ENCODE measurements at places on chromosomes 1 and 21. TPM values are rescaled to one million over a fixed set of nuclear protein-coding genes. Genes with fewer than 3 reads are reported as not detected.

COL6A1 gene
- total RNA-seq, result 1,582 TPM

SEC16B gene
- total RNA-seq, result 0.76 TPM

ATXN7L2 gene
- 6.8 TPM for total RNA-seq

TBX19 gene
- 3.5 TPM for total RNA-seq

THEM4 gene
- 11.8 TPM for total RNA-seq

SLAMF8 gene
- total RNA-seq, result not detected

VANGL1 gene
- total RNA-seq, result 16.7 TPM

HMGCS2 gene
- total RNA-seq, result not detected

ARHGEF11 gene
- 42.7 TPM for total RNA-seq

HES3 gene
- not detected for total RNA-seq

RIPPLY3 gene
- 0.21 TPM for total RNA-seq

AGMAT gene
- total RNA-seq, result 0.19 TPM

DNA sequence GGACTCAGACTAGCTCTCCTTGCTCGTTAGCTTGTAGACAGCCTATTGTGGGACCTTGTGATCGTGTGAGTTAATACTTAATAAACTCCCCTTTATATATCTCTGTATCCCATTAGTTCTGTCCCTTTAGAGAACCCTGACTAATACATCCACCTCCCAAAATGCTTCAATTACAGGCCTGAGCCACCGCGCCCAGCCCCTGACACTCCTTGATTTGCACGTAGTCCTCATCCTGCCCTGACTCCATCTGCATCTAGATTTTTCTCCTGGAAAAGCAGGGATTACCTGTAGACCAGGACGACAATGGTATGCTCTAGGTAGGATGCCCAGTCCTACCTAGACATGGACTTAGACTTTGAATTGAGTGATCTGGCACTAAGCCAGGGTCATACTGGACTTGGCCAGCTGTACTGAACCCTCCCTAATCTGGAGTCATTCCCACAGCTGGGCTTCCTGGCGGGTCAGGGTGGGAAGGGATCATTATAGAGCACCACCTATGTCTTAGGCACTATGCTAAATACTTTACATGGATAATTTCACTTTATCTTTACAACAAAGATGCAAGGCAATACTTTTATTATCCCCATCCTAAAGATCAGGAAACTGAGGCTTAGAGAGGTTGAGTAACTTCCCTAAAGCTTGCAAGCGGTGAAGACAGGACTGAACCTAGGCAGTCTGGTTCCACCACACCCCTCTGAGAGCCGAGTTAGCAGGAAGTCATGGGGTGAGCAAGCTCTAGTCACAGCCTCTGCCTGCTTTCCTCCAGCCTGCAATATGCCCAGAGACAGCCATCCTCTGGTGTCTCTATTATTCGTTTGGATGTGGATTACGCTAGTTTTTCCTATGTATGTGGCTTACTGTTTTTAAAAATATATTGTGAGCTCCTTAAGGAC lies 89.4 kb downstream of the DTL start:
- H3K36me3 ChIP-seq, result no peaks in the 10 kb centered on the region
- H3K4me1 ChIP-seq, result peaks cover 5% of the 10 kb centered on the region
- no peak for DNase-seq
- no peak overlapping the region for H3K27ac ChIP-seq
- no peaks in the 10 kb centered on the region for H3K27me3 ChIP-seq

DNA sequence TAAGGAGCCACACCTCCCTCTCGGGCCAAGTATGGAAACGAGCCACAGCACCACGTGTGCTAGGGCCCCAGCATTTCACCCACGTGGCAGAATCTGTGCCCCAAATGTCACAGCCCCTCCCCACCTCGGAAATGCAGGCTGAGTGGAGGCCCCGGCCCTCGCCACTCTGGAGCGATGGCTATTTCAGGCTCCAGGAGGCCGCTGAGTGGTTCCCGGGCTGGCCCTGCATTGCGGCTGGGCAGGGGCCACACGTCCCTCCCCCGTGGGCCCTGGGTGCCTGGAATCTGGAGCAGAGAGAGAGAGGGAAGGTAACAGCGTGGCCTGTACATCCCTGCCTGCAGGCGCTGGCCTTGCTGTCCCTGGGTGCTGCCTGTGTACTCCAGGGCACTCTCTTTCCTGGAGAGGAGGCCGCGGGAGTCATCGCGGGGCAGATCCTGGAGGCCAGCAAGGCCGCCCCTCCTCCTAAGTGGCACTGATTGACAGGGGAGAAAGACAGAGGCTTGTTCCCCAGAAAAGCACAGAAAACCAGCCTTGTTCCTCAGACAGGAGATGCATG lies 68.0 kb upstream of the TRAPPC10 start:
- no peaks in the 10 kb centered on the region for H3K27me3 ChIP-seq
- H3K4me3 ChIP-seq, result no peak overlapping the region
- H3K36me3 ChIP-seq, result peaks cover 8% of the 10 kb centered on the region
- no peak overlapping the region for H3K27ac ChIP-seq
- DNase-seq, result no peak

DNA sequence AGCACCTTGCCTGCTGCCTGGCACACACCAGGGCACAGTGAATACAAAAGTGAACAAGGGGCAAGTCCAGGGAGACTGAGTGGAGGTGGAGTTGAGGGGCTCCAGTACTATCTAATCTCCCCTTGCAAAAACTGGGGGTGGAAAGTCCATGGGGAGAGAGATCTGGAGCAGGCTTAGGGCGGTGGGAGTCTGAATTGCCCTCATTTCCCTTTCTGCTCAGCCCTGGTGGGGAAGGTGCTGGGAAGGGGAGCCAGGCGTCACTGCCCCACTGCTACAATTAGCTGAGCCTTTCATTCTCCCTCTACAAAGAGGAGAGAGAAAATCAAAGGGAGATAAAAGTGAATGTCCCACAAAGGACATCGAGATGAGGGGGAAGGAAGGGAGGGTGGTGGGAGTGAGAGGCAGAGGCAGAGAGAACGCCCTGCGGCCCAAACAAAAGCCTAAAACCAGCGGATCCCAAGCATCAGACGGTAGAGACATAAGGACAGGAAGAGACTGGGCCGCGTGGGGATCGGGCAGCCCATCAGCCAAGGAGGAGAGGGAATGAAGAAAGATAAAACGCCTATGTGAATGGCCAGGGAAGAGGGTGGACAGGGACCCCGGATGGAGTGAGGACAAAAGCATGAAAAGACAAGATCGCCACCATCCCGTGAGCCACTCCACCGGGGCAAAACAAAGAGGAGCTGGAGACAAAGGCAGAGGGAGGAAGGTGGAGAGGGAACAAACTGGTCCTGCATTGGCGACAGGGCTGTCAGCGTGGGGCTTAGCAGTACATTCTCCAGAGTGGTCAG lies 46.8 kb upstream of the SOX13 start:
- no peak overlapping the region for H3K4me3 ChIP-seq
- H3K27ac ChIP-seq, result no peak overlapping the region
- H3K27me3 ChIP-seq, result peaks cover 42% of the 10 kb centered on the region
- no peaks in the 10 kb centered on the region for H3K36me3 ChIP-seq
- no peaks in the 10 kb centered on the region for H3K4me1 ChIP-seq

GRCh38 chr1:106254748-106255147 lies 801.7 kb upstream of the PRMT6 start:
- no peak overlapping the region for H3K27ac ChIP-seq
- no peak overlapping the region for H3K4me3 ChIP-seq
- no peak for DNase-seq
- H3K27me3 ChIP-seq, result no peaks in the 10 kb centered on the region
- H3K4me1 ChIP-seq, result no peaks in the 10 kb centered on the region

- no peak overlapping the region for H3K4me3 ChIP-seq
- no peaks in the 10 kb centered on the region for H3K27me3 ChIP-seq
- peaks cover 55% of the 10 kb centered on the region for H3K36me3 ChIP-seq
- no peak overlapping the region for H3K27ac ChIP-seq
Observed at GRCh38 chr21:43681650-43682049, 22.3 kb downstream of the RRP1B start.

GRCh38 chr1:42674214-42674613 lies 8.0 kb upstream of the YBX1 start:
- DNase-seq, result no peak
- H3K4me1 ChIP-seq, result no peaks in the 10 kb centered on the region
- no peaks in the 10 kb centered on the region for H3K27me3 ChIP-seq
- H3K27ac ChIP-seq, result no peak overlapping the region
- no peak overlapping the region for H3K4me3 ChIP-seq
- peaks cover 17% of the 10 kb centered on the region for H3K36me3 ChIP-seq

DNA sequence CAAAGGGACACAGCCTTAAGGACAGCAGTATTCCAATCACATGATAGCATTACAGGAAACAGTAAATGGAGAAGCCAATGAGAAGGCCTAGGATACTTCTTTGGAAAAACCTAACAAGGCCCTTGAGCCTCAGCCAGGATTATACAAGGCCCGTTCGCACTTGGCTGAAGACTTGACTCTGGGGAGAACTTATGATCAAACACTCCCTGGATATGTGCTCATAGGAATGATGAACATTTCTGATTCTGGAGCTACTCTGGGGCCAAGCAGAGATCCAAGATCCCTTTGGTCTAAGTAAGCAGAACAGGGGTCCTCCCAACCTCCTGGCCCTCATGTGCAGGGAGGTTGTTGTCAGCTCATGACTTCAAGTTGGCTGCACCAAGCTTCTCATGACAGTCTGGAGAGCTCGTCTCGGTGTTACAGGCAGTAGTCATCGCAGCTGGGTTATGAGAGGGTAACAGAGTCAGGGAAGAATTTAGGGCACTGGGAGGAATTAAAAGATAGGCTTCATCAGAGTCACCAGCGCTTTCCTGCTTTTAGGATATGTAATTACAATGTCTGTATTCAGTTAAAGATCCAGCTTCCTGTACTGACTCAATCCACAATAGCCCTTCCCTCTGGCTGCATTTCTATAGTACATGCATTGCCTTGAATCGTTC lies 92.5 kb upstream of the IRF2BP2 start:
- H3K27me3 ChIP-seq, result no peaks in the 10 kb centered on the region
- DNase-seq, result no peak
- no peak overlapping the region for H3K27ac ChIP-seq
- peaks cover 12% of the 10 kb centered on the region for H3K4me1 ChIP-seq

- peaks cover 5% of the 10 kb centered on the region for H3K36me3 ChIP-seq
- no peaks in the 10 kb centered on the region for H3K27me3 ChIP-seq
- H3K27ac ChIP-seq, result no peak overlapping the region
- no peak for DNase-seq
- peak overlapping the region; percentile 100 for H3K4me3 ChIP-seq
Observed at GRCh38 chr1:17052038-17052437, 1.8 kb downstream of the SDHB start.

- H3K4me1 ChIP-seq, result no peaks in the 10 kb centered on the region
- H3K4me3 ChIP-seq, result no peak overlapping the region
- H3K36me3 ChIP-seq, result no peaks in the 10 kb centered on the region
Observed at GRCh38 chr1:58561633-58562032, 15.1 kb upstream of the OMA1 start.

DNA sequence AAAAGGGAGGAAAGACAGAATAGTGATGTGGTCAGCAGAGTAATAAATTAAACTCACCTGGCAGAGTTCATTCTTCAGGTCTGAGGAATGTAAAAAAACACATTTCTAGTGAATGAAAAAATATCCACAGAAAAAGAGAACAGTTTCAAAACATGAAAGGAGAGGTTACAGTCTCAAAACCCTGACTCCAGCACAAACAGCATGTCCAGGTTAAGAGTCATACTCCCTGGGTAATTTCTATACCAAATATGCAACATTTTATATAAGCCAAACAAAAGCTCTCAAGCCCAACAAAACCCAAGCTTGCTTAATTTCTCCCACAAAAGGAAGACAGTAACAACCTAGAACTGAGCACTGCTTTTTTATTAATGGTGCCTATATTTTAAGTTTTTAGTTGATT lies 173.0 kb downstream of the NTMT2 start:
- no peak for DNase-seq
- peaks cover 2% of the 10 kb centered on the region for H3K36me3 ChIP-seq
- H3K4me3 ChIP-seq, result no peak overlapping the region
- H3K27me3 ChIP-seq, result no peaks in the 10 kb centered on the region

DNA sequence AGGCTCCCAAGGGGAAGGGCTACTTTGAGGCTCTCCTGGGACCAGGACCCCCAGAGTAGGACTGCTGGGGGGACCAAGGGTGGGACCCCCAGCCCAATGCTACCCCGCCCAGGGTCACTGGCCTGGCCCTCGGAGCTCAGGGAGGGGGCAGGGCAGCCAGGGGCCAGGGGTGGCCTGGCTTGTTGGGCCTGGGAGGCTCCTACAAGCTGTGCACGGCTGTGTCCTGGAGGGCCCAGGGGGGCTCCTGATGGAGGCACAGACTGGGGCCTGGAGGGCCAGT lies 2.2 kb downstream of the HES4 start:
- peaks cover 12% of the 10 kb centered on the region for H3K4me1 ChIP-seq
- no peaks in the 10 kb centered on the region for H3K27me3 ChIP-seq
- H3K4me3 ChIP-seq, result no peak overlapping the region
- peaks cover under 1% of the 10 kb centered on the region for H3K36me3 ChIP-seq
- no peak for DNase-seq

GRCh38 chr1:150609732-150610131 lies 19.7 kb downstream of the ENSA start:
- H3K27ac ChIP-seq, result peak overlapping the region; percentile 88
- no peaks in the 10 kb centered on the region for H3K27me3 ChIP-seq
- H3K4me1 ChIP-seq, result peaks cover 44% of the 10 kb centered on the region
- DNase-seq, result no peak

- H3K36me3 ChIP-seq, result no peaks in the 10 kb centered on the region
- no peak overlapping the region for H3K27ac ChIP-seq
- H3K27me3 ChIP-seq, result no peaks in the 10 kb centered on the region
- H3K4me3 ChIP-seq, result no peak overlapping the region
- no peak for DNase-seq
Observed at GRCh38 chr1:6111571-6111970, 65.9 kb downstream of the KCNAB2 start.

- H3K4me3 ChIP-seq, result no peak overlapping the region
- H3K27me3 ChIP-seq, result no peaks in the 10 kb centered on the region
- H3K27ac ChIP-seq, result peak overlapping the region; percentile 83
- no peak for DNase-seq
- H3K36me3 ChIP-seq, result peaks cover 6% of the 10 kb centered on the region
Observed at GRCh38 chr1:226708967-226709396, 30.1 kb downstream of the ITPKB start.

GRCh38 chr1:89637496-89637895 lies 4.6 kb downstream of the LRRC8C start:
- H3K4me3 ChIP-seq, result no peak overlapping the region
- no peak overlapping the region for H3K27ac ChIP-seq
- H3K4me1 ChIP-seq, result peaks cover 13% of the 10 kb centered on the region
- no peaks in the 10 kb centered on the region for H3K27me3 ChIP-seq
- H3K36me3 ChIP-seq, result no peaks in the 10 kb centered on the region
- DNase-seq, result no peak

GRCh38 chr1:6180268-6180706 lies at the start of gene CHD5:
Gene CHD5 (minus strand): TSS chr1:6180321. CDS start chr1:6180023, 298 bp downstream.
- peak; percentile 84 for DNase-seq
- peaks cover 12% of the 10 kb centered on the region for H3K36me3 ChIP-seq
- H3K4me1 ChIP-seq, result peaks cover 17% of the 10 kb centered on the region

GRCh38 chr1:182185842-182186756 lies 124.6 kb upstream of the ZNF648 start:
- peak overlapping the region; percentile 78 for H3K27ac ChIP-seq
- peak overlapping the region; percentile 5 for H3K4me3 ChIP-seq
- peaks cover 28% of the 10 kb centered on the region for H3K4me1 ChIP-seq

All from osteocyte (in vitro differentiated cells).